SW480 (cell line): ENCODE measurements at places on chromosomes 2 and 18.

GRCh38 chr2:112138159-112139032 is at the start of gene FBLN7:
Gene FBLN7, plus strand, starts transcription at chr2:112138385. Its CDS starts 271 bp downstream, at chr2:112138656.
- DNase-seq, result peak; percentile 30

- DNase-seq, result no peak
These were observed 51.4 kb downstream of the CCDC141 start for GRCh38 chr2:178998539-178998938.

DNA sequence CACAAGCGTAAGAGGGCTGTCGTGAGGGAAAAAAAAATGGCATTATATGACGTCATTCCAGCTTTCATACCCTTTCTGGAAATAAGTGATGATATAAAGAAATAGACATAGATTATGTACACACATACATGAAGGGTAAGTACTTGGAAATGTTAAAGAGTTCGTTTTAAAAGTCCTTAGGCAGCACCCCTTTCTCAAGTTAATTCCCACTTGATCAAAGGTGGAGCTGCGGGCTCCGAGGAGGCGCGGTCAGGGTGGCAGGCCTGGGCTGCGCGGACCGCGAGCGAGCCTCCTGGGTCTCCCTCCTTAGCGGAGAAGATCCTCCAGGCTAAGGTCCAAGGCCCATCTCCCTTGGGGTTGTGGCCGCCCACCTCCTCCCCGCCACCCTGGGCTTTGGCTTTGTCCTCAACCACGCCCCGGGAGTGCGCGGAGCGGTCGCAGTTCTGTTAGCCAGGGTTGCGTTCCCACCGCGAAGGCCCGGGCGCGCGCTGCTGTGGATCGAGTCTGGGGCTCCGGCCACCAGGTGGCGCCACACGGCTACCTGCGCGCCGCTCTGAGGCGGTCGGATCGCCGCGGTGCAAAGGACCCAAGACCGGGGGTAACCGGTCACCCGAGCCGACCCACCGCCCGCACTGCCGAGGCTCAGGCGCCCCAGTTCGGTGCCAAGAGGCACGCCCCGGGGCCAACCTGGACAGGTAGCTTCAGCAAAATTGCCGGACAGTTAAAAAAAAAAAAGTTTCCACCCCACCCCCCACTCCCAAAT is 66.8 kb downstream of the HNRNPLL start:
- DNase-seq, result peak; percentile 62

- no peak for DNase-seq
These were observed 202.8 kb downstream of the BABAM2 start for GRCh38 chr2:28093308-28093707.

DNA sequence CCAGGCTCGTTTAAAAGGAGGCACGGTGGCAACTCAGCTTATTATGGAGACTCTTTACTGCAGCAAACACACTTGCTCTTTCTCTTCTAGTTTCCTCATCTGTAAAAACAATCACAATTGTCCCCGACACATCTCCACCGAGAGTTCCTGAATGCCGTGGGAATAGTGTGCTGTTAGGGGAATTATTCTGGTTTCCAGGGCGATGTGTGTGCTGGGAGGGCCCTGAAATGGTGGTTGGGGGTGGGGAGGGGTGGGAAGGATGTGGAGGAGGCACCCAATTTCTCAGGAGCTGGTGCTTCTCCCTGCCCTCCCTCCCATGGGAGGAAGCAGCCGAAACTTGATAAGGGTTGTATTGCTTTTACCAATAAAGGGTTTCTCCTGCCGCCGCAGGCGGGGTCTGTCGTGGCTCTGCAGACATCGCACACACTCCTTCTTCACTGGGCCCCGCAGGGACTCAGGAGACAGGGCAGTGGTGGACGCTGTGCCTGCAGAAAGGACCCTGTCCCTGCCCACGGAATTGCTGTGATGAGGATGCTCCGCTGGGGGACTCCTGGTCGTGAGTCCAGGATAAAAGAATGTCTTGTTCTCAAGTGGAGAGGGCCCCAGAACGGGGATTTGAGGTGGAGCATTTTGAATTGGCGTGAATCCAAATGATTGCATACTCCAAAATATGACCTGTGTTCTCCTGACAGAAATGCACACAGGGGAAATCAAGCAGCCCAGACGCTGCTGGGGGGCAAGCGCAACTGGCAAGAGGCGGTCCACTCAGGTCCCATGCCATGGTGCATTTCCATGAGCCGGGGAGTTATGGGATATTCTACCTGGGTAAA is 119.2 kb downstream of the ACKR3 start:
- no peak for DNase-seq

GRCh38 chr2:31957354-31958139 is 53.3 kb downstream of the MEMO1 start:
- DNase-seq, result no peak

- DNase-seq, result no peak
These were observed 18.6 kb downstream of the BUB1 start for GRCh38 chr2:110659248-110659647.
